Activated T-cell treated with anti-CD3 and anti-CD28 coated beads, Interleukin-2, amount 50 U/mL, for 48 hours (primary cell): ENCODE measurements at places on chromosomes 11 and 22.

GRCh38 chr11:22582151-22582410, 43.5 kb downstream of the FANCF start:
- no peak for DNase-seq

DNA sequence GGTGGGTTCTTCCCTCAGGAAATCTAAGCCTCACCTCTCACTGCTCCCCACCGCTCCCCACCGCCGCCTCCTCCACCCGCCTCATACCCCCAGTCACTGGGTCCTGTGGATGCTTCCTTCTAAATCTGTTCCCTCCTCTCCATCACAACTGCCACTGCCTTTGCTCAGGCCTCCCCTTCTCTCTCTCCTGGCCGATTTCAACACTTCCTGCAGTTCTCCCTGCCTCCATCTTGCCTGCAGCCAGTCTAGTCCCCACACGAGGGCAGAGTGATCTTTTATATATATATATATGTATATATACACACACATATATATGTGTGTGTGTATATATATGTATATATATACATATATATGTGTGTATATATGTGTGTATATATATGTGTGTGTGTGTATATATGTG, 27.8 kb downstream of the CREB3L1 start:
- no peak for DNase-seq

GRCh38 chr11:3989276-3989920, 105.2 kb upstream of the RRM1 start:
- DNase-seq = no peak

DNA sequence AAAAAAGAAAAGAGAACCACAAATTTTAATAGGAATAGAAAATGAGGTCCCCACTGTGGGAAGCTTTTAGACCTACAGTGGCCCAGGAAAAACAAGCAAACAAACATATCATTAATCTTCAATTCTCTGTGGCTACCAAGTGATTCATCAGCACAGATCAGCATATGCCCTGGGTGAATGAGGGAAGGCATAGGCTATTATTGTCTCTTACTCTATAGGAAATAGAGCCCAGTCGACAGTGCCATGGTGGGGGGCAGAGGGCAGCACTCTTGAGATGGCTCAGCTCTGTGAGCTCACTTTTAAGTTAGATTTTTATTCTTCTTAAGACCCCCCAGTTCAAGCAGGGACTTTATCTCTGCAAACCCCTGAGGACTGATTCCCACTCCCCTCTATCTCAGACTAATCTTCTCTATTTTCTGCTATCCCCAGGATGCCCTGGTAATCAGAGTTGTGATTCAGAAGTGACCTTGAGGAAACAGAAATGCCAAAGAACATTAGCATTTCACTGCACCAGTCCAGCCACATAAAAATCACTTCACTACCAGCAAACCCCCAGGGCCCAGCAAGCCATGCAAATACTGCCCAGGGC, 9.5 kb upstream of the FEZ1 start:
- DNase-seq = no peak

DNA sequence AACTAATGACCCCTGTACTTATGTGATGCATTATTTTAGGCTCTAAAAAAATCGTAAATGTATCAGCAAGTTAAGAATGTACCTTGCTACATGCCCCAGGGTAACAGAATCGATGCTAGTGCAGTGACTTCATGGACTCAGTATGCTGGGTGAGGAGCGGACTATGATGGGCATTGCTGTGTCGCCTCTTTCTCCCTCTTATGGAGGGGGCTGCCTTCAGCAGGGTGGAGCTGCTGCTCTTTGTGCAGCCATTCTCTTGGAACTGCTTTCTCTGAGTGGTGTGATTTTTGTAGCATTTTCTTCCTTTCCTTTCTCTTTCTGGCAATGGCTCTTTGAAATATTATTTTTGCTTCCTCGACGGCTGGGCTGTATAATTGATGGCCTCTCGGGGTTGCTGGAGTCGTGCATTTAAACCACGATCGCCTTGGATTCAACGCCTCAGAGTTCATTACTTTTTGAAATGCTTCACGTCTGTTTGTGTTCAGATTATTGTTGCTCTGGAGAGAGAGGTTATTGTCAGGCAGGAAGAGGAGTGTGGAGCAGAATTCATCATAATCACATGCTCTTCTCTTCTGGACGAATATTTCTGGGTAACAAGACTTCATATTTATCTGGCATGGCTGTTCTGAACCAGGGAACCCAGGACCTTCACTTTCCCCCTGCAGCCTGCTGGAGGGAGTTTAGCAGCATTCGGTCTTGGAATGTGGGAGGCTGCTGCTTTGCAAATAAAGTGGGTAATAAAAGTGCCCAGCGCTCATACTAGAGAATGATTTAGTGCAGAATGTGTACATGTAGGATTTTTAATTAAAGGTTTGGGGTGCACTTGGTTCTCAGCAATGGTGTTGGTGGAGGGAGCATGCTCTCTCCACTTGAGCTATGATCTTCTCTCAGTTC, 804.2 kb downstream of the NTM start:
- no peak for DNase-seq

- peak; percentile 67 for DNase-seq
Observed at GRCh38 chr11:68002938-68003845, 705 bp downstream of the UNC93B1 start.
